ENCODE measurements at places on chromosomes 2 and 18.

DNA sequence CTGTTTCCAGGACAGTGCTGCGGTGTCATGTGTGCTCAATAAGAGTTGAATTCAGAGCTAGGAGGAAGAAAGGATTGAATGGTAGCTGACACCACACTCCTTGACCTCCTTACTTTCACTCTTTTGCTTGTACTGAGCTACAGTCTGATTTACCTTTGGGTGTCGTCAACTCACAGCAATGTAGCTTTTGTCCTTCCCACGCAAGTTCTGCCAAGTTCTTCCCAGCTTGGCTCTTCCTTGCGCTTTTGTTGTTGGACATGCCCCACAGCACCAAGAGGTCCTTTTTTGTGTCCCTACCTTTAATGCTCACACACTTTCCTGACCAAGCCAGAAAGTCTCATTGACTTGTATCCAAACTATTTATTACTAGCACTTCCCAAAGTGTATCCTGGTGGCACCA, 38.3 kb upstream of the ITGB6 start:
- no peak for DNase-seq

DNA sequence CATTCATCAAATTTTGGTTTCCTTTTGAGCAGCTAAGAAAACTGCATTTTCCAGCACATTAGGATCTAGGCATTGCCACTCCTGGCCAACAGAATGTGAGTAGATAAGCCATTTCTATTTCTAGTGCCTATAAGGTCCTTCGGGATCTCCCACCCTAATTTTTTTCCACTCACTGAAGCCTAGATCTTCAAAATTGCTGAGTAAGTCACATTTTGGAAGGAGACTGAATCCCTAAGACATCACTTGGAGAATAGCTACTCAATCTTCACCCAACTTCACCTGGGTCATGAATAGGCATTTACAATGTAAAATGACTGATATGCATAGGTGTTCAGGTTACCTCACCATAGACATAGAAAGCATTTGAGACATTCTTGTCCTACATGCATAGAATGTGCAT, 548.1 kb upstream of the GYPC start:
- DNase-seq, result no peak

- no peak for DNase-seq
These were observed 33.9 kb upstream of the FOSL2 start for GRCh38 chr2:28358668-28359201.

DNA sequence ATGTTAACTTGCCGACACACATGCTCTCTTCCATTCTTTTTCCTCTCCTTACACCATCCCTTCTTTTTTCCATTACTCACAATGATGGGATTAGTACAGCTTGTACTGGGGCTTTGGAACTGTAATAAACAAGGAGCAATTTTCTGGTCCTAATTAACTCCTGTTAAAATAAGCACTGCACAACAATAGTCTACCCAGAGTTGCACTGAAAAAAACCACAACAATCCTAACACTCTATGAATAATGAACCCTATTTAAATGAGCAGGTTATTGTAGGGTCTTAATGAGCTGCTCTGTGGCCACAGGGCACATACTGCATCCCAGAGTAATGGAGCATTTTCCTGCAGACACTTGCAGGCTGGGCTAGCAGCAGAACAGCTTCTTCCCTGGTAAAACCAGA, 380.3 kb downstream of the NRXN1 start:
- no peak for DNase-seq

- peak; percentile 69 for DNase-seq
These were observed 48.1 kb downstream of the PKDCC start for GRCh38 chr2:42095923-42096408.

DNA sequence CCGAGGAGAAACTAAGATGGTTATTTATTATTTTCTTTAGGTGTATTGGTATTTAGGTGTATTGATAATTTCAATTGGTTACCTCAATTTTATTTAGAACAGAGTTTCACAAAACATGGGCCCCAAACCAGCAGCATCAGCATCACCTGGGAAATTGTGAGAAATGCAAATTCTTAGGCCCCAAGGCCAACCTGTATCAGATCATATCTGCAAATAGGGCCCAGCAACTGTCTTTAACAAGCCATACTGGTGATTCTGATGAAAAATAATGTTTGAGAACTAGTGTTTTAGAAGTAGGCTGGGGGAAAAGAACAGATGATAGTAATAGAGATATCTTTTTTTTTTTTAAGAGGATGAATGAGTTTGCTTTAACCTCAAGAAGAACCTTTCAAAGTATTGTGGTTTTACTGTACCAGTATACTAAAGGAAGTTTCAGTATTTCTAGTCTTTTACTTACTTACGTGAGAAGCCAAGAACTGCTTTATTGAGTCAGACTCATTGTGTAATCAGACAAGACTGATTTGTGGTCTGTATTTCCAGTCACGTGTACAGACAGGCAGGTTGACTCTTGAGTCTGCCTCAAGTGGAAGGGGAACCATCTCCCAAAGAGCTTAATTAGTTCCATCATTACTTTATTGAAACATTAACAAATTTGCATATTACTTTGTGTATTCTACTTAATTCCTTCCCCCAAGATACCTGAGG, 60.4 kb upstream of the GAREM1 start:
- no peak for DNase-seq

DNA sequence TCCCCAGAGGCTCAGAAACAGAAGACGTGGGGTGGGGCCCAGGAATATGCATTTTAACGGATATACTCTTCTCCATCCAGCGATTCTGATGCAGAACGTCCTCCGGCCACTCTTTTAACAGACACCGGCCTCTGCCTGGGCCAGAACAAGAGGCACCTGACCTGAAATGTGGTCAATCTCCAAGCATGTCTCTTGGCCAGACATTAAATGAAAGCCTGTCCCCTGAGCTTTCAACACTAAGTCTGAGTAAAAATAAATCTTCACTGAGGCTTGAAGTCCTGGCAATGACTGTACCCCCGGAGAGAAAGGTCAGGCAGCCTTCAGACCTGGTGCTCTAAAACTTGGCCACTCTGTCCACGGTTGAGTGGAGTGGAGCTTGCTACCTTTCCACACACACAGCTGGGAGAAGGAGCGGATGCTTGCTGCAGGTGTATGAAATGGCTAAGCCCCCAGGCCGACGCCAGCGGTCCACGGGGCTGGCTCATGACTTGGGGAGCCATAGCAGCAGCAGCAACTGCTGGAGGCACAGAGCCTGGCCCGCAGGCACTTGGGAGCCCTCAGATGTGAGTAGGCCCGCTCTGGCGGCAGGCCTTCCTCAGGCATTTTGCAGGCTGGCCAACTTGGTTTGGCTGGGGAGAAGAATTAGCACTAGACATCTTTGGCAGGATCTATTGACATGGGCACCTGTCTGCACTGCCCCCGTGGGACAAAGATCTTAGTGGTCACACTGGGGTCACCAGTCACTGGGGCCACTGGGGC, 79.7 kb downstream of the TMEM17 start:
- DNase-seq, result no peak

DNA sequence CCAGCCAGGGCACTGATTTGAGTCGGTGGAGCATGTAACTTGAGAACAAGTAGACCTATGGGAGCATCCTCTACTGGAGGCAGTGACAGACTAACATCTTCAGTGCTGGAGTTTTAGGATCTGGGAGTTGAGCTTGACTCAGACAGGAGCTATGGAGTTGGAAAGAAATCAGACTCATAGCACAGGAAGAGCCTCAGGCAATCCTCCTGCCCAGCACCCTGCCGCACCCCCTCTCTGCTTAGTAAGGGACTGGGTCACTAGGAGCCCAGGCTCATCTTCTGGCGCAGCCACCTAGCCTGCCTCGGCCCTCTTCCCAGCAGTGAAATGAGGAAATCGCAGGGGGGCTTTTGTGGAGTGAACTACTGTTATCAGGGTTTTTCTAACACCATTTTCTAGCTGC, 3.6 kb downstream of the ARID5A start:
- no peak for DNase-seq

GRCh38 chr2:96537734-96538486, 1.4 kb downstream of the ARID5A start:
- DNase-seq, result no peak

DNA sequence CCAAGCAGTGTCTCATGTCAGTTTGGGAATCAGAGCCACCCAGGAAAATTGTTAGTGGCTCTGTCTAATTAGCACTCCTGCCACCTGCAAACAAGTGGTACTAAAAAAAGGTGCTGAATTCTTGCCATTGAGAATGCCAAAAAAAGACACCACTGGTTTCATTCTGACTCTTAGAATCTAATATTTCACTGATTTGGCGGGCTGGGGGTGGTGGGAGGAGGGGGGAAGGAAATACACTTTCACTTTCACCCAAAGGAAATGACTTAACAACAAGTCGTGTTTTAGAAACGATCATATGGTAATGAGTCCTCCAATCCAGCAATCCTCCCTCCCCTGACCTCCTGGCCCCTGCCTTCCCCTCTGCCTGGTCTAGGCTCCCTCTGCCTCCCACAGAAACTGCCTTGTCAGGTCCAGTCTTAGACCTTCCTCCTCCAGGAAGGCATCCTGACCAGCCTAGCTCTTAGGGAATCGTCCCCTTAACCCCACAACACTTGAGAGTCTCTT, 4.4 kb upstream of the KLHL29 start:
- DNase-seq, result no peak

GRCh38 chr2:196963961-196964360, 37.5 kb upstream of the PGAP1 start:
- no peak for DNase-seq

DNA sequence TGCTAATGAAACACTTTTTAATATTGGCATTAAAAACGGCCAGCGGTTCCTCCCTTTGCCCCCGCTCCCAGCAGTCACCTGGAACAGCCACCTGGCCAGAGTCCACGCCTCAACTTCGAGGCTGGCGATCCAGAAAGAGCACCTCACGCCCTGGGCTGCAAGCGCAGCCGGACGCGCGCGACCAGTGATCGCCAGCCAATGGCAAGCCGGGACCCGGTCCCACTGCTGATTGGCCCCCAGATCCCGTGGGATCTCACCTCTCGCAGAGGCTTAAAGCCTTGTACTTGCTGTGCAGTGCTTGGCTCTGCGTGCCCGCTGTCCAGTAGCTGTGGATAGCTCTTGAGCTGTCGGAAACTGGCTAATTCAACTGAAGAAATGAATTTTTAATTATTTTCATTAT, 4.1 kb upstream of the RBM45 start:
- DNase-seq, result no peak

DNA sequence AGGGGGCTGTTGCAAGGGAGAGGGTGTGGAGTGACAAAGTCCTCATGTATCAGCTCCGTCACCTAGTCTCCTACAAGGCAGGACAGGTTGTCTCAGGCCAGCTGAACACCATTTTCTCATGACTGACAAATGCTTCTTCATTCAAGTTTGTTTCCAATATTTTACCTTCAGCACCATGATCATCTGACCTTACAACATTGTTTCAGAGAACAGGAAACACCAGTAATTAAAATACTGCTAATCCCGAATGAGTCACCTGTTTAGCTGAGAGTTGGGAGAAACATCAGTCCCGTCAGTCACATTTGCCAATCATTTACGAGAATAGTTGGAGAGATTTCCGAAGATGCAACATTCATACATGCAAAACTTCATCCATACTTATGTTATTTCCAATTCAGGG, 25.7 kb upstream of the SP5 start:
- no peak for DNase-seq
